ENCODE measurements at places on chromosomes 3 and 15.

DNA sequence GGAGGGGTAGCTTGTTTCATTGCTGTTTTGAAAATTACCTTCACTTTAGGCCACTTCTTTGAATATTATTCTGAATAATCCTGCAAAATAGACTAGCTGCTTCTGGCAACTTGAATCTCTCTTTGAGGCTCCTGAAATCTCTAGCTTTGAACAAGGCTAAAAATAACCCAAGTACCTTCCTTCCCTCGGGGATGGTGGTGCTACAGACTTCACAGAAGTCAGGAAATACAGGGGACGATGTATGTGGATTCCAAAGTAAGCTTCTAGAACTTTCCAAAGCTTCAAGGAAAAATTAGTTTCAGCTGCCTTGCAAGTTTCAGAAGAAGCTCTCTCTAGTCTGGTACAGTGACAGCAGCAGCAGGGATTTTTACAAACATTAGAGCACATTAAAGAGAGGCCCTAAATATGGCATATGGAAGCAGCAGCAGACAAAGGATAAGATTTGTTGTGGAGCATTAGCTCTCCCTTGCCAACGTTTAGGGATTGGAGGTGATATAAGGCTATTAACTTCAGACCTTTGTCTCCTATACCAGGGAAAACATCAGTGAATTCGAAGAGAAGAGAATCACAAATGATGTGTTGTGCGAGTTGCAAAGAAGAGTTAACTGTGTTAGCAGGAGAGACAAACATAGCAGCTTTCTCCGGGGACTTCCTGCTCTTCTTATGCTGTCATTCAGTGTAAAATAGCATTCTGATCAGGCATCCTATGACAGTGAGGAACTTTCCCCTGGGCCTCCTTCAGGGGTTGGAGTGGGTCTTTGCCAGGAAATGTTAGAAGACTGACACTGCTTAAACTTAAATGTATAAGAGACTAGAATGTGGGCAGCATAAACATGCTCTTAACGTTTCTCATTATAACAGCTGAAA lies 783.0 kb upstream of the ARPP21 start:
- peak; percentile 8 for DNase-seq

GRCh38 chr3:36305929-36306520 lies 74.3 kb upstream of the STAC start:
- DNase-seq: no peak

DNA sequence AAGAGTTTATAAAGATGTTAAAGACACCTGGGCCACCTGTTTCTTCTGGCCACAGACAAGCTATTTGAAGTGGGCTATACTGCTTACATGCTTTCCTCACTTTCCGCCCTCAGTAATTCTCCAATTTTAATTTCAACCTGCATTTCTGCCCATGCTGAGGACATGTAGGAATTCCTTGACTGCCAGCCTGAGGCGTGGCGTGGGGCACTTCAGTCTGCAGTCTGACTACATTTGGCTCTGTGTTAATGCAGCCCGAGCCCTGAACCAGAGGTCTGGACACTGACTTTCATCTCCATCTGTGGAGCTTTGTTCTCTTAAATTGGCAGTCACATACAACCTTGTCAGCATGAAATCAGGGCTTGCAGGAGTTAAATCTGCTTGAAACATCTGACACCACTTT lies 8.5 kb downstream of the UQCC5 start:
- no peak for DNase-seq

GRCh38 chr3:14789221-14789620 lies 29.5 kb upstream of the FGD5 start:
- no peak for DNase-seq

- no peak for DNase-seq
These were observed 945.6 kb upstream of the GBE1 start for GRCh38 chr3:82707035-82707434.

DNA sequence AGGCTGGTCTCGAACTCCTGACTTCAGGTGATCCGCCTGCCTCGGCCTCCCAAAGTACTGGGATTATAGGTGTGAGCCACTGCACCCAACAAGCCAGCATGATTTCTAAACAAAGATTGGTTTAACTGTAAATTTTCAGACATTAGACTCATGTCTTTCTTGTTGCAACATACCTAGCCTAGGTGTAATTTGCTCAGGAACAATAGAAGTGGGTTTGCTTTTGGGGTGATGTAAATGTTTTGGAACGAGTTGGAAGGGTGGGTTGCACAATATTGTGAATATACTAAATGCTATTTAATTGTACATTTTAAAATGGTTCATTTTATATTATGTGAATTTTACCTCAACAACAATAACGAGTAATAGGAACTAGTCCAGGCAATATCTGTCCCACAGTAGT lies 7.1 kb downstream of the CCR4 start:
- no peak for DNase-seq

DNA sequence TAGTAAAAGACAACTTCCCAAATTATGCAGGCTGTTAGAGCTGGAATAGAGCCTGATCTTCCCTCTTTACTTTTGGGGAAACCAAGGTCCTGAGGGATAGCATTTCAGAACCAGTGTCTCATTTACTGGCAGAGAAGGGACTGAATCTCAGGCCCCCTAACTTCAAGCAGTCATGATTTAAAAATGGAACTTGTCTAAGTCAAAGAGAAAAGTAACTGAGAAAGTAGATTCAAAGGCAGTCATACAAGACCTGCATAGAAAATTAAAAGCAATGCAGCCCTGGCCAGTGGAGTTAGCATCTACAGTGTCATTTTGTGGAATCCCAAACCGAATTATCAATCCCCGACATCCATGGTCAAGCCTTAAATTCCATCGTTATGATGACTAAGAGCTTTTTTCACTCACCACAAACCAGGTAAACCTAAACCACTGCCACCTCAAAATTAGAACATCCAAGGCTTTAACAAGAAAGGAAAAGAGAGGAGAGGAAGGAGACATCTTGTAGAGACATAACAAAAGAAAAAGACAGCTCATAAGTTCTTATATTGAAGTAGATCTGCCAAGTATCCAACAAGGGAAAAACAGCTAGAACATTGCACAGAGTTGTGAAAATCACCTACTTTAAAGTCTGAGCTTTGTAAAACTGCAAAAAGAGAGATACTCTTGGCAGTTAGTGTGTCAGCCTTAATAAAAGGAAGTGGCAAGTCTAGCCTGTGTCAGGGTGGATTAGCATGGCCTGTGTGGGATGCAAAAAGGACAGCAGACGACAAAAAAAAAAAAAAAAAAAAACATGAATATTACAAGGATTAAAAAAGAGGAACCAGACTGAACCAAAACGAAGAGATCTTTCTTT lies 54.1 kb upstream of the CCR2 start:
- DNase-seq: no peak

DNA sequence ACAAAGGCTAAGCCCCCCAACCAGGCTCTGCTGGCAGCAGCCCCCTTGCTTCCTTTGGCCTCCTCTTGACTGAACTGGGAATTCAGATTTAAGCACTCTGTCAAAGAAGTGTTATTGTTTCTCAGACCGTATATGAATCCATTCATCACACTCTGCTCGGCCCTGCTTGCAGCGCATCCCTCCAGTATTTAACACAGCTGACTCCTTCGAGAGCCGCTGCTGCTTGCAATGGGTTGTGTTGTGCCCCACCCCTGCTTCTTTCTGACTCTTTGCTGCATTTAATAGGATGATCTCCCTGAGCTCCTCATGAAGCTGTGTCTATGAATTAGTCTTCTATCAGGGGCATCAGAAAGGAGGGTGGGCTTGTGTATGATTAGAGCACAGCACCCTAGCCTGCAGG lies 31.2 kb downstream of the C3orf20 start:
- no peak for DNase-seq

- DNase-seq: no peak
These were observed 224.8 kb downstream of the KCNMB2 start for GRCh38 chr3:178761024-178761423.

DNA sequence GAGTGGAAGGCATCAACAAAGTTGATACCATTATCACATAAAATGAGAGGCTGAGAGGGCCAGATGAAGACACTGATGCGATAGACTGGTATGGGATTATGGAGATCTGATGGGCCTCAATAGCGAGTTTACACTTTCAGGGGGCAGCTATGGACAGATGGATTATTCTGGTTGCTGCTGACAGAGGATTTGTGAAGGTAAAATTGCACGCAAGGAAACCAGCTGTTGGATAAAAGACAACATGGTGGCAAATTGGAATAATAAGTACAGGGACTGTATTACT lies 203.9 kb downstream of the MBNL1 start:
- DNase-seq: no peak

DNA sequence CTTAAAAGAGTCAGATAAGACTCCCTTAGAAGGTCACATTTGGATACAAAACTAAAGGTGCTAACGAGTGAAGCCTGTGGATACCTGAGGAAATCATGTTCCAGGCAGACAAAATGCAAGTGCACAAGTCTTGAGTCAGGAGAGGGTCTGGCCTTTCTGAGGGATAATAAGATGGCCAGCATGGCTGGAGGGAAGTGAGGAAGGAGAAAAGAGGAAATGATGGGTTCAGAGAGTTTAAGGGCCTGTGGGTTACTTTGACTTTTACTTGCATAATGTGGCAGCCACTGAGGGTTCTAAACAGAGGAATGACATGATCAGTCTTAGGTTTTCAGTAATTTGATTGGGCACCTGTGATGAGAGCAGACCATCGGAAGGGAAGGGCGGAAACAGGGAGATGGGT lies 3.5 kb upstream of the ROPN1B start:
- no peak for DNase-seq

- no peak for DNase-seq
These were observed 8.2 kb downstream of the RCN2 start for GRCh38 chr15:76939715-76940114.

DNA sequence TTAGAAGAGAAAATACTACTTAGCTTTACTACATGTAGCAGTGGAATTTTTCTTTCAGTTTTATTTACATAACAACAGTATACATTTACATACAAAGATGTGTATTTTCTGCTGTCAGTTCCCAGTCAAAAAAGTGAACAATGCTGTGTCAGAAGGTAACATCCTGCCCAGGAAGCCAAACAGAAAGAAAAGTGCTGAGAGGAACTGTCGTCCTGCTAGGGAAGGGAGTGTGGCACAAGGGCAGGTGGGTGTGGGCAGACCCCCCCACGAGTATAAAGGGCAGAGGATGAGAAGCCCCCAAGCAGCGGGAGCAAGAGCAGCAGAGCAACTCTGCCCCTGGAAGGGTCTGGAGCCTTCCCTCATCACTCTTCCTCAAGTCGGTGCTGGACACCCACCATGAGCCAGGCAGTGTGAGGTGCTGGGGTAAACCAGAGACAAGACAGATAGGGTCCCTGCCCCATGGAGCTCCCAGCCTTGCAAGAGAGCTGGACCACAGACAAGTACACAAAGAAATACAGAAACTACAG lies 39.7 kb downstream of the TBC1D2B start:
- no peak for DNase-seq

- no peak for DNase-seq
These were observed 410.7 kb downstream of the GRM7 start for GRCh38 chr3:7271631-7272030.

GRCh38 chr3:17553080-17553479 lies 189.4 kb downstream of the TBC1D5 start:
- DNase-seq: no peak

GRCh38 chr3:81339040-81339845 lies 422.2 kb downstream of the GBE1 start:
- peak; percentile 3 for DNase-seq

DNA sequence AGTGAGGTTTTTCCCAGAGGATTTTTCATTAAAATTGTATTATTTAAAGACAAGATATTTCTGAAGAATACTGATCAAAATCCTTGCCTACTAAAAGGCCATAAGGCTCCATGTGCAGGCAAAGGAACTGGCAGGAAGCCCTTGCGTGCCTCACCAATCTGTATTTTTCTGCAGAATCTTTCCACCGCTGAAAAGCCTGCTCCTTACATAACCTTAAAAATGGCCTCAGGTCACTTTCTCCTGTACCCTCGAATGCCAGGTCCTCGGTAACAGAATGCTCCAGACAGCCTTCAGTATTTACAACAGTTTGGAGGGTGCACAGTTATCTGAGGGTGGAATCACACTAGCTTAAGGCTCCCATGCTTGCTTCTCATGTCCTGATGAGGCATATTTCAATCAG lies 3.2 kb downstream of the MORC1 start:
- no peak for DNase-seq

- peak; percentile 52 for DNase-seq
These were observed 183.6 kb upstream of the ATP11B start for GRCh38 chr3:182609575-182610156.

GRCh38 chr3:64321747-64322146 lies 96.5 kb upstream of the PRICKLE2 start:
- peak; percentile 93 for DNase-seq

DNA sequence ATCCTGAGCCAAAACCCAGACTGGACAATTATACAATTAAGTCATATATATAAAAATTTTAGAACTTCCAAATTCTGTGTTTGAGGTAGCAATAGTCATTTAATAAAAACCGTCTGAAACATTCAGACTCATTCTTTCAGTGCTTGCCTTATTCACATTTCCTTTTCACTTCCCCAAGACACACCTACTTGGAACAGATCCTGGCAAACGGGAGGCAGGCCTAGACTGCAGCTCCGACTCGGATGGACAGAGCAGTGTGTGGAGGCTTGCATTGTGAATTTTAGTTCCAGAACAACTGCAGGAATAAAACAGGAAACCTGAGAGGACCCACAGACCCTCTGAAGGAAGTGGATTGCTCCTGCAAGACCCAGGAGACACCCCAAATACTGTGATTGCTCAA lies 341.4 kb downstream of the CNTN3 start:
- DNase-seq: no peak

DNA sequence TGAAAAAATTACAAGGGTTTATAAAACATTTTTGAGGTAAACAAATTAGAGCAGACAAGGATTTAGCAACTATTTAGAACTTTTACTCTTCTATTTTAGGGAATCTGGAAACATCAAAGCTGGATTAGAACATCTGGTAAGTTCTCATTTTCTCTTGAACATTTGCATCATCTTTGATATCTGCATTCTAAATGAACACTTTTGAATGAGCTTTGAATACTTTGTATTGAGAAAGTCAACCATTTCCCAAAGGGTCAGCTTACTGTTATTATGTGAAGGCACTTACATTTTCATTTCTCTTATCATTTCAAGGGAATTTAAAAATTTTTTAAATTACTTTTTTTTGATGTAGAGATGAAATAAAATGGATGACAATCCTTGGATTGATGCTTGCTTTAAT lies 188.1 kb downstream of the RSRC1 start:
- DNase-seq: no peak

DNA sequence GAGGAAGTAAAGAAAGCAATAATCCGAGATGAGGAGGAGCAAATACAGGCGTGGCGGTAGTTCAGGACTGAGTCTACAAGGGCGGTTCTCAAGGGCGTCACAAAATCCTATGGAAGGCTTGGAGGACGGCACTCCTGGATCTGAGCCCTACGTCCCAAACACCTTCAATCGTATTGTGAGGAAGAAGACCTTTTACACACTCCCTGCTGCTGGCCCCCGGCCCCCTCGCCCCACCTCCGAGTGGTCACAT lies 747 bp downstream of the PLD1 start:
- DNase-seq: no peak

GRCh38 chr3:154642145-154642544 lies 212.2 kb upstream of the GPR149 start:
- DNase-seq: no peak

GRCh38 chr3:196640297-196641018 lies 964 bp downstream of the NRROS start:
- no peak for DNase-seq
